Stimulated activated CD4-positive, alpha-beta T cell treated with anti-CD3 and anti-CD28 coated beads, Interleukin-1b, Interleukin-23, amount 100 ng/mL, for 4 hours (primary cell): ENCODE measurements at places on chromosomes 2 and 18.

DNA sequence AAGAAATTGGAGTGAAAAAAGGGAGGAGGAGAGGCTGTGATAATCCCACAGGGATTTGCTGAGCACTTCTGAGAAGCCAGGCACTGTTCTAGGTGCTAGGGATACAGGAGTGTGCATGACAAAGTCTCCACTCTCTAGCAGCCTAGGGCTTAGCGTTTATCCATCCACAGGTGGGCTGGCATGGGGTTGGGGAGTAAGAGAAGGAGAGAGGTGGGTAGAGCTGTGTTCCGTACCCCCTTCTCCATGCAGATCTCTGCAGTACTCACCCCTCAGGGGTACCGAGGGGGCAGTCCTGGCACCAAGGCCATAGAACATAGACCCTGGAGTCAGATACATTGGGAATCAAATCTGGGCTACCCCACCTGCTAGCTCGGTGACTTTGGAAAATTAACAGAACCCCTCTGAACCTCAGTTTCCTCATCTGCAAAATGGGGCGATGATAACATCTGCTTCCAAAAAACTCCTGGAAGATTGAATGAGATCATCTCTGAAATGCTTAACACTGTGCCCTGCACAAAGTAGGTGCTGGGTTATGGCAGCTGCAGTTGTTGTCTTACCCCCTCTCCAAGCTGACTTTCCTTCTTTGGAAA is 18.6 kb downstream of the FOSL2 start:
- DNase-seq: no peak

GRCh38 chr2:6654279-6654678 is 211.4 kb downstream of the CMPK2 start:
- DNase-seq: no peak

GRCh38 chr2:230893841-230894781 is 29.4 kb downstream of the ITM2C start:
- DNase-seq: no peak

- DNase-seq: no peak
These were observed 190.6 kb downstream of the ACKR3 start for GRCh38 chr2:236760246-236760645.

- no peak for DNase-seq
These were observed 824.1 kb downstream of the NRXN1 start for GRCh38 chr2:50207881-50208280.

GRCh38 chr2:213021971-213022899 is 129.2 kb downstream of the IKZF2 start:
- DNase-seq: no peak

- DNase-seq: no peak
These were observed 96.3 kb upstream of the THUMPD2 start for GRCh38 chr2:39875182-39875913.

DNA sequence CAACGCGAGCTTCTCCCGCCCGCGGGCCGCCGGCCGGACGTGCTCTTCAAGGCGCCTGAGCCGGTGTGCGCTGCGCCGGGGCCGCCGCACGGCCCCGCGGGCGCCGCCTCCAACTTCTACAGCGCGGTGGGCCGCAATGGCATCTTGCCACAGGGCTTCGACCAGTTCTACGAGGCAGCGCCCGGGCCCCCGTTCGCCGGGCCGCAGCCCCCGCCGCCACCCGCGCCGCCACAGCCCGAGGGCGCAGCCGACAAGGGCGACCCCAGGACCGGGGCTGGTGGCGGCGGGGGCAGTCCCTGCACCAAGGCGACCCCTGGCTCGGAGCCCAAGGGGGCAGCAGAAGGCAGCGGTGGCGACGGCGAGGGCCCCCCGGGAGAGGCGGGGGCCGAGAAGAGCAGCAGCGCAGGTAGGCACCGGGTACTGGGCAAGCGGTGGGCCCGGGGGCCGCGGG is 676 bp downstream of the HOXD11 start:
- no peak for DNase-seq

DNA sequence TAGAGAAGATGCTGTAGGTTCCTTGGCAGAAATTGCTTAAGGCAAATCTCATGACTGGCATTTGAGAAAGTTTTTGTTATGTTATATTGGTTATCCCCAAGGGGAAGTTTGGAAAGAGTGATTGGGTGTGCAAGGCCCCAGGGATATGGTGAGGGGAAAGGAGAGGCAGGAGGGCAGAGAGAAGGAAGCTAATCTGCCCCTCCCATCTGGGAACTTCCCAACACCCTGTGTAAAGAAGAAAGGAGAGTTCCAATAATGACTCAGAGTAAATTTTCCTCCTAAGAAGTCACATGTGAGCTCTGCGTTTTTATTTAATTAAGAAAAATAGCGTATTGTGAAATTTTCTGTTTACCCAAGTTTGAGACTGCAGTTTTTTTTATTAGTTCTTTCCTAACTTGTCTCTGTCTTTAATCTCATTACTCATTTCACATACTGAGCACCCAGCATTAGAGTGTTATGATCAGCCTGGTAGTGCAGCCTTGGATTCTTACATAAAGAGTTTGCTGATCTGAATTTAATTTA is 3.1 kb upstream of the KYNU start:
- DNase-seq: no peak

- no peak for DNase-seq
These were observed 333.9 kb downstream of the PDE11A start for GRCh38 chr2:177738461-177739235.

DNA sequence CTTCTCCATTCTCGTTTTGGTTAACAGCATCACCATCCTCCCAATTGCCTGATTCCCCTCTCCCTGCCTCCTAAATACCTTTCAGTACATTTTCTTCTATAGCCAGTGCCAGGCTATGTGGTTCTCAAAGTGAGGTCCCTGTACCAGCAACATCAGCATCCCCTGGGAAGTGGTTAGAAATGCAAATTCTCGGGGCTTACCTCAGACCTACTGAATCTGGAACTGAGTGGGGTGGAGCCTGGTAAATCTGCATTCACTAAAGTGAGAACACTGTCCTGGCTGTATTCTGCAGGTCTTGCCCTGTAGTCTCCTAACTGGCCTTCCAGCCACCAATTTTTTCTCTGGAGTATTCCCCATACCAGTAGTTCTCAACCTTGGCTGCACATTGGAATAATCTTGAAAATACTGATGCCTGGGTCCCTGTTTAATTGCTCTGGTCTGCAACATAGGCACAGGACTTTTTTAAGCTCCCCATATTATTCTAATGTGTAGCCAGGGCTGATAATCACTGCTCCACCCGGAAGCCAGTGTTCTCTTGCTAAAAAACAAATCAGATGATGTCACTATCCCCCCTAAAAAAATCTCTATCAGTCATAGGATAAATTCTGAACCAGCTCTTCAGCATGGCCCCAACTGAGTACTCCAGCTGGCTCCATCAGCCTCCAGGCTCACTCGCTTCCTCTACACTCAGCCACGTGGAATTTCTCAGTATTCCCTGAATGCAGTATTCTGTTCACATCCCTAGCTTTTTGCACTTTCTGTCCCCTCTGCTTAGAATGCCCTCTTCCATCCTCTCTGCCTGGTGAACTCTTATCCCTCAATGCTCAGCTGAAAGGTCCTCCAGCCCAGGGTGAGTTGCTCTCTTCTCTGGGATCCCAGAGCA is 98.4 kb downstream of the CDK15 start:
- no peak for DNase-seq

DNA sequence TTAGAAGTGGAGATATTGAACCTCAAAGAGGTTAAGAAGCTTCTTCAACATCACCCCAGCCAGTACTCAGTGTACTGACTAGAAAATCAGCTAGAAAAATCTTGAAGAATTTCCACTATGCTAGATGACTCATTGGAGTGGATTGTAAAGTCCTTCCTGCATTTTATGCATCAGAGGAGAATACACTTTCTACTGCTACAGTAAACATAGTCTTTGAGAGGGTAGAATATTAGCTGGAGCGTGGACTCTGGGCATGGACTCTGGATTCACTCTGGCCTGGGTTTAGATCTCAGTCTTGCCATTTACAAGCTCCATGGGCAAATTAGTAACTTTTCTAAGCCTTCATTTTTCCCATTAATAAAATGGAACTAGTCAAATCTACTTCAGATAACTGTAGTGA is 215.9 kb downstream of the IRS1 start:
- no peak for DNase-seq

DNA sequence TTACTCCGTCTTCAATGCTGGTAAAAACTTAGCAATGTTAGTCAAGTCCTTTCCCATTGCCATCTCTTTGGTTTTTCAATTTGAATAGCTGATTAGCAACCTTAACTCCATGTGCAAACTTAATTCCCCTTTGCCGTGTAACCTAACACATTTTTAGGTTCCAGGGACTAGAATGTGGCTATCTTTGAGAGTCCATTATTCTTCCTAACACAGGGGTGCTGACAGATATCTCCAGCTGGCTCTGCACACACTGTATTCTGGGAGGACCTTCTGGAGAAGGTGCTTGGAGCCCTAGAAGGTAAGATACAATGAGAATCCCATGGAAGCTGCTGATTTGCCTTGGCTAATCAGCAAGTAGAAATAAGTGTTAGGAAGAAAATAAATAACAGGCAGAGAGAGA is 104.6 kb upstream of the STON1 start:
- DNase-seq: no peak

DNA sequence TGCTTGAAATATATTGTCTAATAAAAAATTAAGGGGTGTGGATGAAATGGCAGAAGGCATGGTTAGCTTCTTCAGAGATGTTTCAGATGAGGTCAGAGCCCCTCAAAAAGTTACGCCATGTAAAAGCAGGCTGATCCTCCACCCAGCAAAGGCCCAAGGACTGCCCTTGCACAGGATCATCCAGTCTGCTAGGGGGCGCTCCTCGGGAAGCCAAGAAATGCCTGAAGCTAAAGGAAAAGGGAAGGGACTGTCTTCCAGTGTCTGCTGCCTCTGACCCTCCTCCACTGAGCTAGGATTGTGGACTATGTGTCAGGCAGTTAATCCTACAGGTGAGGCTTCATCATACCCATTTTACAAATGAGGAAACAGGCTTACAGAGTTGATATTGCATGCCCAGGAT is 33.8 kb upstream of the TEX51 start:
- no peak for DNase-seq

GRCh38 chr2:68272246-68272994 is 20.1 kb upstream of the PPP3R1 start:
- no peak for DNase-seq

- no peak for DNase-seq
These were observed 244.7 kb downstream of the HNMT start for GRCh38 chr2:138209009-138209408.

DNA sequence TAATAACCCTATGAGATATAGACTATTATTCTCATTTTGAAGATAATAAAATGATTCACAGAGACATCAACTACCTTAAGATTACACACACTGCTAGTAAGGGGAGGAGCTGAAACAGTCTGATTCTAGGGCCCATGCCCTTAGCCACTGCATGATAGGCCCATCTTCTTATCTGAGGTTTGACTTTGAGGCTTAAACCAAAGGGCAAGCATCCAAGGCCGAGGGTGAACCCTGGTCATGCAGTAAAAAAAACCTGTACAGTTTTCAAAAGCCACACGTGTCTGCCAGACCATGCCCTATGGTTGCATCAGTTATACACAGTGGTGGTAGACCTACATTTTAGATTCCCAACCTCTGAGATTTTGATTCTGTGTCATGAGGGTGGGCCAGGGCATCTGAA is 44.8 kb downstream of the POLE4 start:
- no peak for DNase-seq
